ENCODE measurements at places on chromosomes 5 and 9.

DNA sequence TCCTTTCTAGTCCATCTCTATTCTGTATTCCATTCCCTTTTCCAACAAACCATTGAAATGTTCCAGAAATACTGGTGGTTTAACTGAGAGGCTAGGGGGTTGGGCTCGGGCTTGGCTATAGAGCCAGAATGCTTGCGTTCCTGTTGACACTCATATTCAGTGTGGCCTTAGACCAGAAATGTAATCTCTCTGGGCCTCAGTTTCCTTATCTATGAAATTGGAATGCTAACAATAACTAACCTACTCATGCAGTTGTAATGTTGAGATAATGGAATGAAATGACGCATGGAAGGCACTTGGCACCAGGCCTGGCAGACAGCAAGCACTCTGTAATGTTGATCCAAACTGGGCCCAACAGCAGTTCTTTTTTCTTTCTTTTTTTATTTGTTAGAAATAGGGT, 26.8 kb downstream of the JADE2 start:
- H3K27me3 ChIP-seq = no peaks in the 10 kb centered on the region
- no peak for DNase-seq
- H3K36me3 ChIP-seq = peaks cover 50% of the 10 kb centered on the region
- no peak overlapping the region for H3K27ac ChIP-seq
- peaks cover 59% of the 10 kb centered on the region for H3K4me1 ChIP-seq
- no peak overlapping the region for H3K4me3 ChIP-seq

DNA sequence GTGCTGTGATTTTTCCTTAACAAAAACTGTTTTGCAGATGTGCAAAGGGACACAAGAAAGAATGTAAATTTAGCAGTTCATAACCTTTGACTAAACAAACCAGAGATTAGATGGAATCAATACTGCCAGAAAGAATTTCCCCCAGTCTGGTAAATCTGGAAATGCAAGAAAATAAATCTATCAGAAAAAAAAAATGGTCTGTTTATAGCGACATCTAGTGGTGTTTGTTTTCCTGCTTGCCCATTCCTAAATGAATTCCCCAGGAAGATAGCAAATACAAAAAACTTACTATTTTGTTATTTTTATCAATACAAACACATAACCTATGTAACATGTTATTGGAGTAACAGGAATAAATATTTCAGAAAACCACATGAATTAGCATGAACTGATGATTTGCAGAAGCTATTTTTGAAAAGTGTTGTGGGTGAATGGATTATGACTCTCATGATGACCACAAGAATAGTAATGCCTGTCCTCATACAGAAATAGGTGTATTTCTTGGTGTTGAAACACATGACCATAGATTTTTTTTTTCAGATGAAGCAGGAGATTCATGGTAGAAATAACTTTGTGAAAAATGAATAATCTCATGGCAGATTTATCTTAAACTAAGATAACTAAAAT, 1703.8 kb downstream of the MAT2B start:
- H3K4me1 ChIP-seq = no peaks in the 10 kb centered on the region
- DNase-seq = no peak
- no peak overlapping the region for H3K4me3 ChIP-seq
- no peaks in the 10 kb centered on the region for H3K27me3 ChIP-seq
- no peaks in the 10 kb centered on the region for H3K36me3 ChIP-seq

GRCh38 chr9:105148328-105149006, 96.0 kb upstream of the SLC44A1 start:
- no peak overlapping the region for H3K27ac ChIP-seq
- H3K4me3 ChIP-seq = no peak overlapping the region
- no peaks in the 10 kb centered on the region for H3K27me3 ChIP-seq
- no peaks in the 10 kb centered on the region for H3K36me3 ChIP-seq
- no peaks in the 10 kb centered on the region for H3K4me1 ChIP-seq

- no peak for DNase-seq
- no peak overlapping the region for H3K27ac ChIP-seq
- peaks cover 5% of the 10 kb centered on the region for H3K27me3 ChIP-seq
- no peak overlapping the region for H3K4me3 ChIP-seq
Observed at GRCh38 chr5:72812488-72812887, 4.0 kb upstream of the TNPO1 start.

- H3K27me3 ChIP-seq = no peaks in the 10 kb centered on the region
- H3K27ac ChIP-seq = no peak overlapping the region
- H3K36me3 ChIP-seq = no peaks in the 10 kb centered on the region
- no peak overlapping the region for H3K4me3 ChIP-seq
- DNase-seq = no peak
Observed at GRCh38 chr5:155906046-155906445, 420.9 kb upstream of the SGCD start.

- no peak overlapping the region for H3K4me3 ChIP-seq
- H3K27me3 ChIP-seq = no peaks in the 10 kb centered on the region
- H3K36me3 ChIP-seq = no peaks in the 10 kb centered on the region
- no peak overlapping the region for H3K27ac ChIP-seq
Observed at GRCh38 chr5:40634593-40634992, 45.1 kb upstream of the PTGER4 start.

- H3K27ac ChIP-seq = no peak overlapping the region
- no peaks in the 10 kb centered on the region for H3K36me3 ChIP-seq
- no peaks in the 10 kb centered on the region for H3K27me3 ChIP-seq
- H3K4me3 ChIP-seq = no peak overlapping the region
Observed at GRCh38 chr9:113934829-113935676, 58.9 kb downstream of the ZNF618 start.

GRCh38 chr9:89536145-89536574, 38.2 kb upstream of the SEMA4D start:
- DNase-seq = no peak
- peak overlapping the region; percentile 18 for H3K4me3 ChIP-seq
- peak overlapping the region; percentile 20 for H3K27ac ChIP-seq
- H3K36me3 ChIP-seq = no peaks in the 10 kb centered on the region
- no peaks in the 10 kb centered on the region for H3K27me3 ChIP-seq

DNA sequence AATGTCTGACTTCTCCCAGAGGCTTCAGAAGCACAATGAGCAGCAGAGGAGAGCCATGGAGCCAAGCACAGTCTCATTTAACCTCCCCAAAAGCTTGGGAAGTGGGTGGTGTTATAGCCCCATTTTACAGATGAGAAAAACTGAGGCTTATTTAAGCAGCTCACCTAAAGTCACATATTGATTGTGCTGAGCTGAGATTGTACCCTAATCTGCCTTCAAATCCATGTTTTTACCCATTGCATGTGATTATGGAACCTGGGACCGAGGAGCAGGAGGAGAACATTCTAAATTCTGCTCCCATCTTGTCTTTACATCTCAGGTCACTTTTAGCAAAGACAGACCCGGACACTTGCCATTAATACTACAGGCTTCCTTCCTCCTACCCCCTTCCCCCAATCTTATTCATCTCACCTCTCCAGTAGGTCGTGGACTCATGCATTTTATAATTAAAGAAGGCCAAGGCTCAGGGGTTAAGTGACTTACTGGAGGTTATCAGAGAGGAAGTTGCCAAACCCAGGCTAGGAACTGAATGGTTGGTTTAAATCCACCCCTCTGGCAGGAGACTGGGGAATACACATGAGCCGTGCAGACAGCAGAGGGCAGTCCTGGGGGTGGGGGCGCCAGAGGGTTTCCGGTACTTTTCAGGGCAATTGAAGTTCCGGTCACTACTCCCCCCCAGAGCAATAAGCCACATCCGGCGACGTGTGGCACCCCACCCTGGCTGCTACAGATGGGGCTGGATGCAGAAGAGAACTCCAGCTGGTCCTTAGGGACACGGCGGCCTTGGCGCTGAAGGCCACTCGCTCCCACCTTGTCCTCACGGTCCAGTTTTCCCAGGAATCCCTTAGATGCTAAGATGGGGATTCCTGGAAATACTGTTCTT, 51.0 kb upstream of the IL17B start:
- H3K27me3 ChIP-seq = no peaks in the 10 kb centered on the region
- no peaks in the 10 kb centered on the region for H3K36me3 ChIP-seq
- H3K4me1 ChIP-seq = no peaks in the 10 kb centered on the region
- no peak for DNase-seq

GRCh38 chr5:158140120-158140731, 281.3 kb upstream of the CLINT1 start:
- no peak overlapping the region for H3K27ac ChIP-seq
- H3K4me3 ChIP-seq = no peak overlapping the region
- no peaks in the 10 kb centered on the region for H3K4me1 ChIP-seq
- H3K36me3 ChIP-seq = no peaks in the 10 kb centered on the region

- no peaks in the 10 kb centered on the region for H3K36me3 ChIP-seq
- DNase-seq = no peak
- no peak overlapping the region for H3K27ac ChIP-seq
- no peak overlapping the region for H3K4me3 ChIP-seq
- no peaks in the 10 kb centered on the region for H3K4me1 ChIP-seq
- no peaks in the 10 kb centered on the region for H3K27me3 ChIP-seq
Observed at GRCh38 chr5:80025069-80025468, 10.1 kb upstream of the THBS4 start.

GRCh38 chr5:113330533-113331208, 104.1 kb downstream of the TSSK1B start:
- no peaks in the 10 kb centered on the region for H3K27me3 ChIP-seq
- no peaks in the 10 kb centered on the region for H3K36me3 ChIP-seq
- peaks cover 4% of the 10 kb centered on the region for H3K4me1 ChIP-seq

DNA sequence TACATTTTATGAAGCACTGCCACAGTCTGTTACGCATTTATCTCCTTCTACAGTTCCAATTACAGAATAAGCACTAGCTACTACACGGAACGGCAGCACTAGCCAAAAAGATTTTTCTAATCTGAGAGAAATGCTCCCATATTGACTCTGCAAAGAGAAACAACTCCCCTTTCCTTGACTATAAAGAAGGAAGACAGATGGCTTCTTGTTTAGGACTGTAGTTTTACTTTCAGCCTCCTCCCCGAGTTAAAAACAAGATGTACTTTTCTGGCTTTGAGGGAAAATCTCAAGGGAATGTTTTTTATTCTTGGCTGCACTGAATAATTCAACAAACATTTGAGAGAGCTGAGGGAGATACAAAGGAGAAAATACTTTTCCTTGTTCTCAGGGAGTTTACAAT, 1.9 kb upstream of the SLC44A1 start:
- DNase-seq = no peak
- H3K27me3 ChIP-seq = no peaks in the 10 kb centered on the region
- H3K27ac ChIP-seq = no peak overlapping the region
- no peak overlapping the region for H3K4me3 ChIP-seq
- H3K36me3 ChIP-seq = no peaks in the 10 kb centered on the region

DNA sequence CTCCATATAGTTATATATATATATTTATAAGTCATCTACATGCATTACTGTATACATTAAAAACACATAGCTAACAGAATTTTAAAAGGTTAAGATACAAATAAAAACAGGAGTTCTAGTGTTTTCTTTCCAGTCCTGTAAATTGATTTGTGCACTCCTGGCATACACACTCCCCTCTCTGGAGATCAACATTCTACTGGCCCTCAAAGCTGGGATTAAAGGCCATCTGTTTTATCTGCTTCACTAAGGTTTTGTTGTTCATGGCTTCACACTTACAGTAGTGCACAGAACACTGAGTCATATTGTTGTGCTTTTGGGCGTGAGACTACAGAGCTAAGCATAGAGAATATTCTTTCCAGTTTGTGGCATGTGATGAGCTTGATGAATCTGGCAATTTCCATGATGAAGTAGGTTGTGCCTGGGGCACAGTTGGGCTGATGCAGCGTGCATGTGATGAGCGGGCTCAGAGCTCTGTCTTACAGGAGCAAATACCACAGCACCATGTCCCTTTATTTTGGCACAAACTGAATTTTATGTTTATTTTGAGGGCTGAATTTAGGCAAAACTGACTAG, 98.2 kb downstream of the TAF11L14 start:
- no peaks in the 10 kb centered on the region for H3K36me3 ChIP-seq
- H3K4me1 ChIP-seq = no peaks in the 10 kb centered on the region
- no peak overlapping the region for H3K27ac ChIP-seq

DNA sequence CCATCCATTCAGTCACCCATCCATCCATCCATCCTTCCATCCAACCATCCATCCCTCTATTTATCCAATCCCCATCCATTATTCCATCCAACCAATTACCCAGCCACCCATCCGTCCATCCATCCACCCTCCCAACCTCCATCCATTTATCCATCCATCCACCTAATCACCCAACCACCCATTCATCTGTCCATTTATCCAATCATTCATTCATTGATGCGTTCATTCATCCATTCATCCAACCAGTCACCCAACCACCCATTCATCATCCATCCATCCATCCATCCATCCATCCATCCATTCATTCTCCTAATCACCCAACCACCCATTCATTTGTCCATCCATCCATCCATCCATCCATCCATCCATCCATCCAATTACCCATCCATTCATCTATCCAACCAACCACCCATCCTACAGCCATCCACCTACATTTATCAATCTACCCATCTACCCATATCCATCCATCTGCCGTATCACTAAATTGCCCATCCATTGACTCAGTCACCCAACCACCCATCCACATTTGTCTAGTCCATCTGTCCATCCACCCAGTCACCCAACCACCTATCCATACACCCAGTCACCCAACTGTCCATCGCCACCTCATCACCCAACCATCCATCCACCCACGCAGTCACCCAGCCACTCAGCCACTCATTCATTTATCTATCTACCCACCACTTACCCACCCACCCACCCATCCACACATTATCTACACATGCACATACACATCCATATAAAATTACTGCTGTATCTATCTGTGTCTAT, 165.4 kb downstream of the TRIO start:
- H3K27ac ChIP-seq = no peak overlapping the region
- no peak overlapping the region for H3K4me3 ChIP-seq
- no peaks in the 10 kb centered on the region for H3K27me3 ChIP-seq

DNA sequence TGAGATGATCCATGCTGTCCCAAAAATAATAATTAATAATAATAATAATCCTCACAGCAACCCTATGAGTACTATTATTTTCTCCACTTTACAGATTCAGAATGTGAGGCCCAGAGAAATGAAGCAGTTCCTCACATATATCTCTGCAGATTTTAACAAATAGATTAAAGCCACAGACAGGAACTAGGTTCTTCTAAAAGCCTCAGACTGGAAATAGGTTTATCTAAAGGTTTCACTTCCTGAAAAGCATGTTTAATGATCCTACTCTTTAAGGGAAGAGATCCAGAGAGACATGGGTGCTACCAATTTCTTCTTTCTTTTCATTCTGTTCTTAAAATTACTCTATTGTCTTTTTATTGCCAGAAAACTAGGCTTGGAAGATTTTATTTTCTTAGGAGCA, 1079.4 kb upstream of the COX7C start:
- no peaks in the 10 kb centered on the region for H3K4me1 ChIP-seq
- no peaks in the 10 kb centered on the region for H3K36me3 ChIP-seq
- H3K27ac ChIP-seq = no peak overlapping the region
- no peak for DNase-seq
- no peak overlapping the region for H3K4me3 ChIP-seq

- DNase-seq = no peak
- no peaks in the 10 kb centered on the region for H3K4me1 ChIP-seq
- H3K4me3 ChIP-seq = no peak overlapping the region
- H3K27ac ChIP-seq = no peak overlapping the region
Observed at GRCh38 chr5:153903321-153903720, 135.4 kb downstream of the FAM114A2 start.

DNA sequence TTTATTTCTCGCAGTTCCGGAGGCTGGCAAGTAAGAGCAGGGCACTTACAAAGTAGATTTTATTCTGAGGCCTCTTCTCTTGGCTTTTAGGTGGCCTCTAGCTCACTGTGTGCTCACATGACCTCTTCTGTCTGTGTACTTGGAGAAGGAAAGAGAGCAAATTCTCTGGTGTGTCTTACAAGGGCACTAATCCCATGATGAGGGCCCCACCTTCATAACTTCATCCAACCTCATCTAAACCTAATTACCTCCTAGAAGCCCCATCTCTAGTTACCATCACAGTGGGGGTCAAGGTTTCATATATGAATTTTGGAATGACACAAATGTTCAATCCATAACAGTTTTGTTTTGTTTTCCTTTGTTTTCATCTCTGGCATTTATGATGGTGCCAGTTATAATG, 376.1 kb downstream of the ADGRV1 start:
- no peaks in the 10 kb centered on the region for H3K36me3 ChIP-seq
- DNase-seq = no peak
- peaks cover 3% of the 10 kb centered on the region for H3K4me1 ChIP-seq
- H3K4me3 ChIP-seq = no peak overlapping the region
- no peaks in the 10 kb centered on the region for H3K27me3 ChIP-seq
- H3K27ac ChIP-seq = no peak overlapping the region
